ENCODE measurements at places on chromosomes 16 and 17.

- DNase-seq = no peak
These were observed 147.1 kb downstream of the FOXL1 start for GRCh38 chr16:86725401-86725800.

- peak; percentile 82 for DNase-seq
These were observed 660 bp upstream of the PRRT2 start for GRCh38 chr16:29811170-29811895.

- no peak for DNase-seq
These were observed 767 bp downstream of the MEOX1 start for GRCh38 chr17:43660816-43661493.

GRCh38 chr17:72890711-72891110 lies 201.8 kb downstream of the SLC39A11 start:
- no peak for DNase-seq

DNA sequence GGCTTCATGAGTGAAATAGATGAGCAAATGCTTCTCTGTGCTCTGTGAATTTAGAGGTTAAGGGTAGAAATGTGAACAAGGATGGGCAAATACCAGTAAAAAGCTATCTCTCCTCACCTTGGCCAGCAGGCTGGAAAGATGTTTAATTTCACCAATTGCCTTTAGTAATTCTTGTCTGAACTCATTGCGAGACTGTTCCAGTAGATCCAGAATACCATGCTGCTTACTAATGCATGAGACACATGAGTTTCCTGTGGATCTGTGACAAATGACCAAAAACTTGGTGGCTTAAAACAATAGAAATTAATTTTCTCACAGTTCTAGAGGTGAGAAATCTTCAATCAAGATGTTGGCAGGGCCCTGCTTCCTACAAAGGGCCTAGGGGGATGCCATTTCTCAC lies 9.3 kb upstream of the ZNF624 start:
- no peak for DNase-seq

All from mesothelial cell of epicardium (in vitro differentiated cells).